ENCODE measurements at places on chromosomes 2 and 18.

DNA sequence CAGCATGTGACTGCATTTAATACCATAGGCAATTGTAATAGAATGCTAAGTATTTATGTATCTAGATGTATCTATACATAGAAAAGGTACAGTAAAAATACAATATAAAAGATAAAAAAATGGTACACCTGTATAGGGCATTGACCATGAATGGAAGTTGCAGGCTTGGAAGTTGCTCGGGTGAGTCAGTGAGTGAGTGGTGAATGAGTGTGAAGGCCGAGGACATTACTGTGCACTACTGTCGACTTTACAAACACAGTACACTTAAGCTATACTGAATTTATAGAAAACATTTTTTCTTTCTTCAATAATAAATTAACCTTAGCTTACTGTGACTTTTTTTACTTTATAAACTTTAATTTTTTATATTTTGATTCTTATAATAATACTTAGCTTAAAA, 8.9 kb downstream of the DIS3L2 start:
- no peak for DNase-seq

DNA sequence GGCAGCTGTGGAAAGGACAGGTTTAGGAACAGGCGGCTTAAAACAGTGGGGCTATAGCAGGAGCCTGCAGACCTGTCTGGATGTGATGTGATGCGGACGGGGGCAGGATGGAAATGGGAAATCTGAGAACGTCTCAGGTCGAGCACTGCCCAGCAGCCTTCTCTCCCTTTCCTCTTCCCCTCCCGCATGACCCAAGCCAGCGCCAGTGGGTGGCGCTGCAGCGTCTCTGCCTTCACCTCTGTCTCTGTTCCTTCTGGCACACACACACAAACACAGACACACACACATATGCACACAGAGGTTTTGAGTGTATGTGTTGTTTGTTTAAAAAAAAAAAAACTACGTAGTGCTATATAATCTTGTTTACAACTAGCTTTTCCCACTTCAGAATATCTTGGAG, 82.0 kb upstream of the SLC66A3 start:
- DNase-seq = peak; percentile 18

DNA sequence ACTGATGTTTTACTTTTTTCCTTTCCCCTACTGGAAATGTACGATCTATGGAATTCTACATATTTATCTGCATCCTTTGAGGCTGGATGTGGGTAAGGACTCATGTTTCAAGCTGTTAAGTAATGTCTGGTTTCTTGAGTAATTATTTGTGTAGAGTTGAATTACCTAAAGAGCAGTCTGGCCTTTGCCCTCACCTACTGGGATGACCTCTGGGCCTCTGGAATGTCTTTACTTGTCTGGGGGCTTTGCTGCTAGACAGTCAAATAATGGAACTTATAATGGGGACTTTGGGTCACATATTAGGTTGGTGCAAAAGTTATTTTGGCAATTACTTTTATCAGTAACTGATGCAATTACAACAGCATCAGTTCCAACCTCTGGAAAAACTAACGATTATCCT, 244.7 kb downstream of the CCDC178 start:
- no peak for DNase-seq

DNA sequence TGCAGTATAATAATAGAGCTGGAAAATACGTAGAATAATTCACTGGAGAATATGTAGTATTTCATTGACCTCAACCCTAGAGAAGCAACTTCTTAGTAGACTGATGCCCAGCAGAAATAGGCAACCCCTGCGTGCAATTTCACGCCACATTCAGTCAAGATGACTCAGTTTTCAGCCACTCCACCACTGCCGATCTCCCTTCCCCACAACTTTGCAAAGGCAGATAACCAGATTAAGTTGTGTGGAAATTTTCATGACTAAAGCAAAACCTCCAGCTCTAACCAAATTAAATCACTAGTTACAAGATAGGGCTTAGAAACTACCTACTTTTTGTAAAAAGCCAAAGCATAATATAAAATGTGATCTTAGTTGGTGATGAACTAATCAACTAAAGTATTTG, 63.3 kb upstream of the STK17B start:
- no peak for DNase-seq

DNA sequence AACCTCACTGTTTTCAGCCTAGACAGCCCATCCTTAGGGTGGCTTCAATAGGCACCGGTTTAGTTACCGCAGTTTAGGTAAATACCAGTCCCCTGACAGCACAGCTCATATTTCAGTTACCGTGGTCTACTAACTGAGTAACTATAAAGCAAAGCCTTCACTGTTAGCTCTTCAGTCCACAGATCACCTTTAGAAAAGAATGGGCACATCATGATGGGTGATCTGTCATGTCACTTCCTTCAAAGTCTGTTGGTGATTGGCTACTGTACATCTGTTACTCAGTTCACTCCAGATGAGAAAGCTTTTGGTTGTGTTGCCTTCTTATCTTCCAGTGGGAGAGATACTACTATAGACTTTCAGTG, 21.0 kb downstream of the SLC20A1 start:
- no peak for DNase-seq

DNA sequence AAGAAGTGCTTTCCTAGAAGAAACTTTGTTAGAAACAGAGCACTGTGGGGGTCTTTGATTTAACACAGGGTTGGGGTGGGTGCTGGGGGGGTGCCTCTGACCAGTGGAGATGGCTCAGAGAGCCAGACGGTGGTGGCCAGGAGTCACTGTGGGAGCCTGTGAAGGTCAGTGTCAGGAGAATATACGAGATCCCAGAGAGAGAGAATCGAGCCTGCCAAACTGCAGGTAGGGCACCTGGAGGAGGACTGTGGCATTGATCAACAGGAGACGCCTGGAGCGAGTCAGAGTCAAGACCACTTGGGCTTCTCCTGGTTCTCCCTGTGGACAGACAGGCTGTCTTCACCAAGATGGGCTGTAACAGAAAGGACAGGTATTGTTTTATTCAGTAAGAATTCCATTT, 136.5 kb upstream of the TWIST2 start:
- no peak for DNase-seq

- DNase-seq = no peak
Observed at GRCh38 chr2:240427729-240428128, 7.7 kb upstream of the GPC1 start.

DNA sequence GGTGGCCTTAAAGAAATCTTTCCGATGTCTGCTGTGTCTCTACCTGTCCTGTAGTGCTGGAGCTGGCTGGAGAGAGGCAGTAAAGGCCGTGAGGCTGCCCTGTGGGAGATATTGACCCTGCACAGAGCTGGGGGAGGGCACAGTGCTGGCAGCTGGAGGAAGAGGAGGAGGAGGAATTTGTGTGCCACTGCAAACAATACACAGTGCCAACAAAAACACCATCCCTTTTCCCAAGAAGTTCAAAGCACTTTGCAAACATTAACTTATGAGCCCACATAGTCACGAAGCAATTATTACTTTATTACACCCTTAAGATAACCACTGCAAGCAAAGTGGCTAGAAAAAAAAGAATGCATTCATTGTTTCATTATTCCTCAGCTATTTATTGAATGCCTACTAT, 45.0 kb upstream of the CYTIP start:
- no peak for DNase-seq

Measured in fibroblast of skin of left quadriceps (primary cell).